ENCODE measurements at places on chromosomes 1 and 21.

DNA sequence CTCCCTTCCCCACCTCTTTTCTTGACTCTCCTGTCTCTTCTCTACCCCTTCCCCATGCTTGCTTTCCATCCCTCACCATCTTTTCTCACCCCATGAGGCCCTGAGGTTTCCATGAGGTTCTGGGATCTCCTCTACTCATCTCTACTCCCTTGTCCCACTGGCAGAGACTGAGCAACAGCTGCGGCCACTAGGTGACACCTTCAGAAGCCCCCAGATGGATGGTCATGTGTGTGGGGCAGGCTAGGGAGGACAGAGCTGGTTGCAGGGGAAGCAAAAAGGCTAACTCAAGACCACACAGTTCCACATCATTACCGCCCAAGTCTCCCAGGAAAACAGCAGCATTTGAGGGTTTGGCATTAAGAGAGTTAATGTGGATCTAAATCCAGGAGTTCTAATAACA lies 45.0 kb downstream of the LRRN2 start:
- DNase-seq, result no peak

DNA sequence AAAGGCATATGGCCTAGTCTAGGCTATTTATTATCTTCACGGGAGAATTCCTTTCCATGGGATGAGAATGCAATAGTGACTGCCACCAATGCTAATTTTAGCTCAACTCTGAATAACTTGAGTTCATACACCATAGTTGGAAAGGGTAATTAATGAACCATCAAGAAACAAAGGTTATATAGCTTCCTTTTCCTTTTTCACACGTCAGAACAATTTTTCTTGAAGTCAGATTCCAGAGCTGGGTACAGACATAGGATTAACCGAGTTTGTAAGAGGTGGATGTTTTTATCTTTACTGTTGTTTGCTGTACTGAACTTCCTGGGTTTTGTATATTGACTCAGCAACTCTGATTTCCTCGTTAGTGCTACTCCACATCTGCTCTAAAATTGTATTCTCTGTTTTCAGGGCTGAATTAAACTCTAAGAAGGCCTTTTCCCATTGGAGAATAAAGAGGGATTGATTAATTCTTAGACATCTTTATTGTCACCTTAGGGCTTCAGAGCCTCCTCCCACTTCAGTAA lies 262.0 kb downstream of the NUF2 start:
- no peak for DNase-seq

GRCh38 chr1:36306210-36306901 lies at the start of gene SH3D21:
TSS of gene SH3D21 (plus strand) at chr1:36306368. CDS start at chr1:36306421, 53 bp downstream.
- peak; percentile 71 for DNase-seq

DNA sequence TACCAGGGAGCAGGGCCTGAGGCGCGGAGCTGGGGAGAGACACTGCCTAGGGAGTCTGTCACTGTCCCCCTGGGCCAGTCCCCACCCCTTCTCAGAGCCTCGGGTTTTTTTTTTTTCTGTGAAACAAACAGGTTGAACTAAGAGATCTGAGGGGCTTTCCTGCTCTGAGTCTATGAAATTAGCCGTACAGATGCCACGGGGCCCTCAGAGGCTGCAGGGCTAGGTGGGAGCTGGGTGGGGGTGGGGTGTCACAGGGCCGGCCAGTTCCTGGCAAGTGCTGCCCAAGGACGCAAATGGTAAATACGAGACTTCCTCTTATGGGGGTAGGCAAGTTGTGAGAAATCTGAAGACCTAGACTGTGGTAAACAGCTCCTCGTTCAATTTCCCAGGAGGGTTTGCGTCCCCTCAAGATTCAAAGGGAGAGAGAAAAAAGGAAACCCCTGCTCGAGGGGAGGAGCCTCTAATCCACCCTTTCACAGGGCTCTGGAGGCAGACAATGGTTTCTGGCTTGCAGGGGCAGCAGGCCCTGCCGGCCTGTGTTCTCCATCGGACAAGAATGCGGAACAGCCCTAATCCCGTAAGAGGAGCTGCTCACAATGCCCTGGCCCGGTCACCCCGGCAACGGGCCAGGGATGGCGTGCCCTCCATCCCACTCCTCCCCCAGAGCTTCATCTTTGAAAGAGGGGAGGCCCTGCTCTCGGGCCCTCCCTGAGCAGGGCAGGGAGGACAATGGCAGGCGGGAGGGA lies 7.8 kb downstream of the NUAK2 start:
- peak; percentile 70 for DNase-seq

- no peak for DNase-seq
Observed at GRCh38 chr21:46229133-46229922, 754 bp upstream of the LSS start.

DNA sequence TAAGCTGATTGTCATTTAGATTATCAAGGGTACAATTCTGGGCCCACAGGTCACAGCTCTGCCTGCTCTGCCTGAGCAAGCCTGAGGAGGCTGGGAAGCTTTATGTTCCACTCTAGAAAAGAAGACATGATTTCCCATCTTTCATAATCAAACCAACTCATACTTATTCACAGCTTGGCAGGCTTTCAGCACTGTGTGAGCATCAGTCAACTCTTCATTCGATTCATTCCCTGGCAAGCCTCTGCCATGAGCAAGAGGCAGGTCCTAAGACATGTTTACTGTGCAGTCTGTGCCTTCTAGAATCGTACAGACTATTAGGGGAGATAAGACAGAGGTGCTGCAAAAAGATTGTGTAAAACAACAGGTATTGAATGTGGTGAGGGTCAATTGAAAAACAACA lies 24.5 kb upstream of the KIRREL1 start:
- no peak for DNase-seq

DNA sequence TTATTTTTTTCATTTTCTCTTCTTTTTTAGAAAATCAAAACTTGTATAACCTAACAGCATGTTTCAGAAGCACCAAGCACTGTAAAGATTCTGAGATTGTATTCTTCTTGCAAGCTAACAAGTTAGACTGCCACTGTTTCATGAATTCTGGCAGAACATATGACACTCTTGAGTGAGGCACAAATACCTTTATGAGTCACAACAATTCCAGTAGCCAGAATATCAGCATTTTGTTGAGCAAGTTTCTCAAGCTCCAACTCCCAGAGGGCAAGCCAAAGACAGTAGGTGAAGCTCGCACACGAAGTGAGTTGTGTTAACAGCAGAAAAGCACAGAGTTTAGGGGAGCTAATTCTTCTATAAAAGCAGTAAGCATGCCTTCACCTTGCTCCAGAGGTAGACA lies 268.8 kb upstream of the NCAM2 start:
- DNase-seq, result no peak

GRCh38 chr1:186531561-186532165 lies 70.7 kb upstream of the PDC start:
- no peak for DNase-seq

GRCh38 chr1:164625004-164625617 lies 66.1 kb downstream of the PBX1 start:
- DNase-seq, result no peak

DNA sequence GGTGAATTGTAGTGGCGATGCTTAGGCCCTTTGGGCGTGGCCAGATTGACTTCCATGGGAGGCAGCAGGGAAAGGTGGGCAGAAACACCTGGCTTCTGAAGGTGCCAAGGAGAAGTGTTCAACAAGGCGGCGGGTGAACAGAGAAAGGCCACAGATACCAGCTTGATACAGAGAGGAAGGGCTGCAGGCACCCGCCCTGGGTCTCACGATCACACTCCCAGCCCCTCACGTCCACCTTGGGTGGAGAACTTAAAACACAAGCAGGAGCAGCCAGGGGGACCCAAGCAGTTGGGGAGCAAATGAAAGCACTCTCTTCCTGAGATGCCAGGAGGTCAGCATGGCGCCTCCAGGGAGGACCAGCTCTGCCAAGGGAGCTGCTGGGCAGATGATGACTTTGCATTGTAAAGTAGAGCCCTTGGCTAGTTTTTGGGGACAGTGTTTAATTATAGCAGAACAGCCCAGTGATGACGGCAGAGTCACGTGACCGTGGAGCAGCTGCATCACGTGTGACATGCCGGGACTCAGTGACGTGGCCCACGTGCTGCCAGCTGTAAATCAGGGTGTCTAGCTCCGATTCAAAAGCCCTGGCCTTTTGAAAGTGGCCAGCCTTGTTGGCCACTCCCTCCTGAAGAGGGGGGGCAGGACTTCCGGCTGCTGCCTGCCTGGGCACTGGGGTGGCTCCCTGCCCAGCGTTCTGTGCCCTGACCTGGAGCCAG lies 19.0 kb downstream of the SLC37A1 start:
- DNase-seq, result no peak

DNA sequence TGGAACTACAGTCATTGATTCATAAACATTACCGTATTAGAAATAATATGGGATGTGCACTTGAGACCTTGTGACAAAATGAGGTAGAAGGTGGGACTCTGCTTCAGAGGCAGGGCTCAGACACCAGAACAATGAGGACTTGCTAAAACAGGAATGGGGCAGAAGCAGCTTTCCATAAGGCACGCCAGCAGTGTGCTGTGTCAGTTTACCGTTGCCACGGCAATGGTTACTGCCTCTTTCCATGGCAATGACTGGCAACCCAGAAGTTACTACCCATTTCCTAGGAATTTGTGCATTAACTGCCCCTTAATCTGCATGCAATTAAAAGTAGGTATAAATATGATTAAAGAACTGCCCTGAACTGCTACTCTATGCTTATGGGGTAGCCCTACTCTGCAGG lies 169.0 kb downstream of the CHRM3 start:
- no peak for DNase-seq

DNA sequence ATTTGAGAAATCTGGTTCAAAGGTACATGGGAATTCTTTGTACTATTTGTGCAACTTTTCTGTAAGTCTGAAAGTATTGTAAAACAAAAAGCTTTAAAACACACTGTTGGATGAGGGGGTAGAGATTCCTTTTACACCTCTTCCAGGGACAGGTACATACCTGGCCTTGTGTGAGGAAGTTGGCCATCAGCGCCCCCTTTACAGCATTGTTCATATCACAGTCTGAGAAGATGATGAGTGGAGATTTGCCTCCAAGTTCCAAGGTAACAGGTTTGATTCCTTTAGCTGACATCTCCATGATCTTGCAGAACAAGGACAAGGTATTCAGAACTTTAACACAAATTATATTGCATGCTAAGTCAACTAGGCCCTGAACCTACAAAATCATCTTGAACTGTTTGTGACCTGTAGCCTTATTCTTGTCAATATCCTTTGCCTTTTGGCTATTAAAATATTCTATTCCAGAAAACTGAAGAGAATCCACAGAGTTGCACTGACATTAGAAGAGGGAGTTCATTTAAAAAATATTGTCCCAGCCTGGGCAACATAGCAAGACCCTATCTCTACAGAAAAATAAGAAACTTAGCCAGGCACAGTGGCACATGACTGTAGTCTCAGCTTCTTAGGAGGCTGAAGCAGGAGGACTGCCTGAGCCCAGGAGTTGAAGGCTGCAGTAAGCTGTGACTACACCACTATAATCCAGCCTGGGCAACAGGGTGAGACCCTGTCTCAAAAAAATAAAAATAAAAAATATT lies 18.9 kb downstream of the ALDH9A1 start:
- DNase-seq, result no peak

- no peak for DNase-seq
Observed at GRCh38 chr1:86156566-86157455, at the start of gene COL24A1. TSS of gene COL24A1 (minus strand) at chr1:86156772. CDS start at chr1:86156396, 376 bp downstream.

GRCh38 chr21:41899426-41900202 lies 20.5 kb upstream of the PRDM15 start:
- DNase-seq, result peak; percentile 72

DNA sequence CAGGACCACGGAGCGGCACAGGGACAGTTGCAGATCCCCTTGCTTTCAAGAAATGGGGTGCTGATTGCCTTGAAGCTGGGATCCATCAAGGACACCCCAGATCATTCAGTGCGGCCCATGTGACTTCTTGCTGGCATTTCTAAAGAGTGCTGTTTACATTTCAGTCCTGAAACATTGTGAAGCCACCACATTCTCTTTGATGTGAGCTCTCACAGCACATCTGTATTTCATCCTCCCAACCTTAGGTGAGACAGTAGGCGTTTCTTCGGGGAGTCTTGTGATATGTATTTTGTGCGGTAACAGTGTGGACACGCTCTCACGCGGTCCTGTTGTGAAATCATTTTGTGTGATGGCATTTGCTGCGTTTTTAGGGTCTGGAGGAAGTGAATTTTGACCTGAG lies 57.2 kb downstream of the CACHD1 start:
- DNase-seq, result no peak

DNA sequence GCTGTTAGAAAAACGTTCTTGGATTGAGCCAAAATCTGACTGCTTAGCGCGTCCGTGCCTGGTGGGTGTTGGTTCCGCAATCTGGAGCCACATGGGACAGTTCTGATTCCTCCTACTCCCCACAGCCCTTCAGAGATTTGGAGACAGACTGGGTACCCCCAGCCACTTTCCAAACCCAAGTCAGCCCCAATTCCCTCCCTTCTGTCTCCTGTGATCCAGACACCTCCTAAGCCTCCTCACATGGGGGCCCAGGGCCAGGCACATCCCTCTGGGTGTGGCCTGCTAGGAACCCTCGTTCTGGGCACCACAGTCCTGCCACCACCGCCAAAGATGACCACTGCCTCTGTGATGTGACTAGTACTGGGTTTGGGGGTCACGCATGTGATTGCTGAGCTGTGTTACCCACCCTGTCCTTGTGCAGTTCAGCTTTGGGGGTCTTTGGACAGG lies 4.8 kb downstream of the PLA2G5 start:
- DNase-seq, result no peak

- no peak for DNase-seq
Observed at GRCh38 chr1:165467706-165468105, 22.8 kb upstream of the RXRG start.

- peak; percentile 53 for DNase-seq
Observed at GRCh38 chr1:234170622-234171021, 202.6 kb upstream of the COA6 start.

GRCh38 chr1:243287652-243288051 lies 31.8 kb downstream of the SDCCAG8 start:
- no peak for DNase-seq

DNA sequence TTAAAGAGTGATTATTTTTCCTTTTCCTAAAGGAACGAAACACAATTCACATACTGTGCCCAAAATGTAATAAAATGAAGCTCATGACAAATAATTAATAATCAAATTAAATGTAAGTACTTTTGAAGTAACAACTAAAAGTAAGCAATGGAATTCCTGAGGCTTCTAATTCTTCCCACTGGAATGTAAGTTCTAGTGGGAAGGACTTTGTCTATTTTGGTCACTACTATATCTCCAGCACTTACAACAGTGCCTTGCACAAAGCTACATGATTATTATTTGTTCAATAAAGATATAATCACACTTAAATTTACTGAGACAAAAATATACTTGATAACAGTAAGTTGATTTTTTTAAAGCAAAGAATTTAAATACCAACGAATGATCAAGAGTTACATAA lies 128.8 kb downstream of the COQ8A start:
- no peak for DNase-seq

- DNase-seq, result no peak
Observed at GRCh38 chr1:27724961-27725373, 794 bp upstream of the FAM76A start.

- DNase-seq, result no peak
Observed at GRCh38 chr1:182784556-182785171, 4.9 kb upstream of the NPL start.

DNA sequence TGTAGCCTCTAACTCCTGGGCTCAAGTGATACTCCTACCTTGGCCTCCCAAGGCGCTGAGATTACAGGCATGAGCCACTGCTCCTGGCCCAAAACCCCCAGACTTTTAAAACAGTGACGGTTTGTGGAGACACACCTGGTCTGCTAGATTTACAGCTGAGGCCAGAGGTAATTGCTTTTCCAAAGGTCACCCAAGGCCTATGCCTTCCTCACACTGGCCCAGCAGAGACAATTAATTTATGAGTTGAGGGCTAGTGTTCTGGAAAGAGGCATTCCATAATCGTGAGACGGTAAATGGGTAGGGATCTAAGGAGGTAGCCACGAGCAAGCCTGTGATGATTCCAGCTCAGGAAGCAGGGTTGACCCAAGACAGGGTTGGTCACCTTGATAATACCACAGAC lies 12.4 kb upstream of the PARP1 start:
- DNase-seq, result no peak

Measured in activated CD4-positive, alpha-beta memory T cell treated with anti-CD3 and anti-CD28 coated beads for 36 hours (primary cell).